Caki2 (cell line): ENCODE measurements at places on chromosomes 11 and 22.

DNA sequence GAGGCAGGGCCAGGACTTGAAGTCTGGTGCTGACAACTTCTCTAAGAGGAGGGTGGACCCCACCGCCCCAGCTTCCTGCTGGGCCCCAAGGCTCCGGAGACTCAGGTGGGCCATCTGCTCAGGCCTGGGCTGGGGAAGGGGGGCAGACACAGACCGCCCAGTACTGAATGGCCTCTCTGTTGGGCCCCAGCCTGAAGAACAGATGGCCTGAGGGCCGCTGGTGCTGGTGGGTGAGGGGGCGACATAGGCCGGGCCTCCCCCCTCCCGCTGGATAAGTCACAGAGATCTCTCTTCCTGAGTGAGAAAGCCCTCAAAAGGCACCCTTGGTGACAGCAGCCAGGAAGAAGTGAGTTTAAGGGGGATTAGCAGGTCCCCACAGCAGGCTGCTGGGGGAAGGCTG lies 12.5 kb upstream of the TP53I11 start:
- DNase-seq = no peak

- no peak for DNase-seq
Measured at GRCh38 chr11:32162351-32162750, 71.5 kb downstream of the RCN1 start.

GRCh38 chr11:57409321-57410100 lies 17.4 kb downstream of the SLC43A3 start:
- no peak for DNase-seq

DNA sequence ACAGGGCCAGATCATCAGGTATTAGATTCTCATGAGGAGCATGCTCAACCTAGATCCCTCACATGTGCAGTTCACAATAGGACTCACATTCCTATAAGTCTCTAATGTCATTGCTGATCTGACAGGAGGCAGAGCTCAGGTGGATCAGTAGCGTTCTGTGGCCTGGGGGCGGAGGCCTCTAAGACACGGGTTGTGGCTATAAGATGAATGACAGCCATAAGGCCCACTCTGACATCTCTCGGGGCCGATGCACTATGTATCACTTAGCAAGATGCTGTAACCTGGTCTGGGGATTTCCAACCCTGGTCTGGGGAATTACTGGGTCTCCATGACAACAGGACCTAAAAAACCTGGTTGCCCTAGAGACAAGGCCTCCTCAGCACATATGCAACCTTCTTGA lies 932.7 kb downstream of the TBC1D22A start:
- no peak for DNase-seq

- DNase-seq = no peak
Measured at GRCh38 chr22:46090036-46090591, 60.2 kb upstream of the PPARA start.

GRCh38 chr22:29231971-29232959 lies 26.6 kb downstream of the EMID1 start:
- DNase-seq = no peak

DNA sequence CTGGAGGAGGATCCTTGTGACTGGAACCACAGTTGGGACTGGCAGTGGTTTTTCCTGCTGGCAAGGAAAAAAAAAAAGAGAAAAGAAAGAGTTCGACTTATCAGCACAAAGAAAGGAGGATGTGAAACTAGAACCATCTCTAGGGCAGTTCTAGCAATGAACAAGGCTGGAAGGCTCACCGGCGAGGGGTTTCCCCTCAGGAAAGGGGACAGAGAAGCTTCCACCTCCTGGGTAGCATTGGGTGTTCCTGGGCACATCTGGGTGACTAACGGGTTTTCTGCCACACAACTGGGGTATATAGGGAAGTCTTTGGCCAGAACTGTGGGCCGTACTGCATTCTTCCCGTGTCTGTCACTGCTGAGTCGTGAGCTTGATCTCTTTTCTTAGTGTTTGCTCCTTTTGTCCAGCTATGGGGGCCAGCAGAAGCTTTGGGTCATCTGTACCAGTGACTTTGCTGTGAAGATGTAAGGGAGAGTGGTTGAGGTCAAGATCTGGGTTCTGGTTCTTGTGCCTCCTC lies 109.4 kb upstream of the OR4B1 start:
- DNase-seq = no peak

GRCh38 chr11:898540-899190 lies 11.9 kb downstream of the CHID1 start:
- no peak for DNase-seq

- DNase-seq = no peak
Measured at GRCh38 chr11:1296287-1296686, 13.1 kb downstream of the TOLLIP start.

- no peak for DNase-seq
Measured at GRCh38 chr22:30855266-30855665, 113.3 kb downstream of the MORC2 start.

DNA sequence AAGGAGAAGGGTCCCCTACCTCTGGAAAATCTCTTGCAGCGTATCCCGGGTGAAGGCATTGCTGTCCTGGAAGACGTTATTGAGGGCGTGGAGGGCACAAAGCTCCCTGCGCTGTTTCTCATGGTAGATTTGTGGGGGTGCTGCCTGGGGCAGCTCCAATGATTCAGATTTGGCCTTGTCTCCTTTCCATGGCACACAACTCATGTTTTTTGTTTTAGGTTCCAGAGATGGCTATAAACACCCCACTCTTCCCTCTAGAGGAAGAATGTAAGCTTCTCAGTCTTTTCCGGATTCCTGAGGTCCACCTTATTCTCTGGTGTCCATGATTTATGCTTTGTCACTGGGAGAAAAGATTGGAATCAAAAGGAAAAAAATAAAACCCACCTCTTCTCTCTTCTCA lies 959 bp downstream of the JOSD1 start:
- DNase-seq = peak; percentile 58

GRCh38 chr11:4559527-4560440 lies 14.8 kb downstream of the OR52M1 start:
- DNase-seq = no peak

DNA sequence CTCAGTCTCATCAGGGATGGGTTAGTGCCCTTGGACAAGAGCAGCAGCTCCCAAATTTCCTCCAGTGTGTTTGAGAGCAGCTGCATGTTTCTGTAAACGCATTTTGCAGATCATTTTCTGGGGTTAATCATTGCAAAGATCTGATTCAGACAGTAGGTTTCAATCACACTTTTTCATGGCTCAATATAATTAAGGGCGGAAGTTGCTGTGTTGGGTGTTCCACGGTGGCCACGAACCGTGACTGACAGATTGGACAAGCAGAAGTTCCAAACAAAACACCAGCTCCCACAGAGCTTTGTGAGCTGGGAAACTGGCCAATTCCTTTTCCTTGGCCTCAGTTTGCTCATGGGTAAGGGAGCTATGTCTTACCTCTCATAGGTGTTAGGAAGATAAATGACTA lies 8.4 kb upstream of the RASSF10 start:
- DNase-seq = peak; percentile 91

DNA sequence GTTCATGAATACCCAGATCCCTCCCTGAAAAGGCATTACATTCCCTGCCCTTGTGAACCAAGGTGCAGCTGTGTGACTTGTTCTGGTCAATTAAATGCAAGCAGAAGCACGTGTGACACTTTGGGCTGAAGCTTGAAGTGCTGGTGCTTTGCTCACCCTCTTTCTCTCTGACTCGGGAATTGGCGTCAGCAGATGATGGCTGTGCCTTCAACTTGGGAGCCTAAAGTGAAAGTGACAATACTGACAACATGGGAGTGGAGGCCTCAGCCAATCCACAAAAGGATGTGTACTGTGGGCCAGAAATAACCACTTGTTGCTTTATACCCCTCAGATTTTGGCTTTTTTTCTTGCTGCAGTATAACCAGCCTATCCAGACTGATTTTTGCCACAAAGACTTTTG lies 148.3 kb upstream of the THY1 start:
- no peak for DNase-seq

- DNase-seq = no peak
Measured at GRCh38 chr22:36900880-36901279, 12.5 kb upstream of the CSF2RB start.

GRCh38 chr11:95359756-95360155 lies 128.8 kb upstream of the SESN3 start:
- no peak for DNase-seq

GRCh38 chr22:17777005-17777716 lies 2.9 kb upstream of the BID start:
- DNase-seq = no peak

DNA sequence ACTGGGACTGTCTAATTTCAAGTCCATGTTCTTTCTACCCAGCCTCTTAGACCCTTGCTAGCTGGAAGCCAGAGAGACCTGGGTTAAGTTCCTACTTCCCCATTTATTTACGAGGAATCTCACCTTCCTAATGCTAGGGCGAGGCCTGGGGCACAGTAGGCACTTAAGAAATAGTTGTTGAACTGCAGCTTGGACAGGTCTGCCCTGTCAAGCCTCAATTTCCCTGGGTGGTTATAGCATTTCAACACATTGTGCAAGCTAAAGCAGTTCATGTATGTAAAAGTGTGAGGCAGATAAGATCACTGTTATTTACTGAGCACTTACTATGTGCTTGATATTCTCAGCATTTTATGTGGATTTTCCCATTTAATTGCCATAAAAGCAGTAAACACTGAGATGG lies 12.1 kb downstream of the NAV2 start:
- DNase-seq = no peak

GRCh38 chr22:26553056-26553752 lies 36.7 kb downstream of the TPST2 start:
- DNase-seq = peak; percentile 70

GRCh38 chr11:1959786-1960185 lies 12.7 kb downstream of the MRPL23 start:
- DNase-seq = no peak

- DNase-seq = no peak
Measured at GRCh38 chr11:34423300-34423699, 15.4 kb upstream of the CAT start.

DNA sequence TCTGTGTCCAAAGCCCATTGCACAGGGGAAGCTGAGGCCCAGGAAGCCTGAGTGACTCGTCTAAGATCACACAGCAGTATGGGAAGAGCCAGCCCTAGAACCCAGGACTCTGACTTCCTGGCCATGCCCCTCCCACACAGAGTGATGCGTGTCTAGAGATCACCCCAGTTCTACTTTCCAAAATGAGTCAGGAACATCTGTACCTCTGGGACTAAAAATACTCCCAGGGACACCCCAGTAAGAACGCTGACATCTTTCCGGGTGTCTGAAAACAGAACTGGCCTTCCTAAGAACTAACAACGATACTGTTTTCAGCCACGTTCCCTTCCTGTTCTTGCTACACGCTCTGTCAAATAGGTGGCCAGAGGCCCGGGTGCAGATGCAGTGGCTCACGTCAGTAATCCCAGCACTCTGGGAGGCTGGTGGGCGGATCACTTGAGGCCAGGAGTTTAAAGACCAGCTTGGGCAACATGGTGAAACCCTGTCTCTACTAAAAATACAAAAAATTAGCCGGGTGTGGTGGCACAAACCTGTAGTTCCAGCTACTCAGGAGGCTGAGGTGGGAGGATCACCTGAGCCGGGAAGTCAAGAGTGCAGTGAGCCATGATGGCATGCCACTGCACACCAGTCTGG lies 21.7 kb upstream of the PDGFB start:
- DNase-seq = no peak

DNA sequence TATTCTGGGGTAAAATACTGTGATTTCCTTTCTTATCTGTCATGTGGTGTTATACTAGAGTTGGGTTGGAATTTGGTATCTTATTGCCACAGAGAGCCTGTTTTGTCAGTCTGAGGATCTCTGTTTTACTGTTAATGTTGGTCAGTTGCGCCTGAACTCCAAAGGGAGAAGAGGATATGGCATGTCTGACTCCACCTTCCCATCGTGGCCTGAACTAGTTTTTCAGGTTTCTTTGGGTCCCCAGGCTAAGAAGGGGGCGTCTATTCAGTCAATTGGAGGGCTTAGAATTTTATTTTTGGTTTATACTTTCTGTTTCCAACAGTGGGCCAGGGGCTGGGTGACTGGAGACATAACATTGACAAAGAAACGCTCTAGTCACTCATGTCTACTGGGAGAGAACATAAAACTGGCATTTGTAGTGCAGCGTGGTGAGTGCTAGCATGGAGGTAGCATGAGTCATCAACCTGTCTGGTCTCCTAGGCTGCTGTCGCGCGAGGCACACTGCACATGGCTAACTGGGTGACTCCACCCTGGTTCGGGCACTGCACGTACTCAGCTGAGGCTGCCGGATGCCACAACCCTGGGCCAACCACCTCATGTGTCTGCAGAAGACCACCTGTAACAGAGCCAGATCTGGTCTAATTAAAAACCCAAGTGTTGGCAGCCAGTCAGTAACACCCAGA lies 120.1 kb upstream of the OR9Q1 start:
- peak; percentile 67 for DNase-seq

- DNase-seq = no peak
Measured at GRCh38 chr22:49481659-49482399, 345.8 kb downstream of the BRD1 start.

DNA sequence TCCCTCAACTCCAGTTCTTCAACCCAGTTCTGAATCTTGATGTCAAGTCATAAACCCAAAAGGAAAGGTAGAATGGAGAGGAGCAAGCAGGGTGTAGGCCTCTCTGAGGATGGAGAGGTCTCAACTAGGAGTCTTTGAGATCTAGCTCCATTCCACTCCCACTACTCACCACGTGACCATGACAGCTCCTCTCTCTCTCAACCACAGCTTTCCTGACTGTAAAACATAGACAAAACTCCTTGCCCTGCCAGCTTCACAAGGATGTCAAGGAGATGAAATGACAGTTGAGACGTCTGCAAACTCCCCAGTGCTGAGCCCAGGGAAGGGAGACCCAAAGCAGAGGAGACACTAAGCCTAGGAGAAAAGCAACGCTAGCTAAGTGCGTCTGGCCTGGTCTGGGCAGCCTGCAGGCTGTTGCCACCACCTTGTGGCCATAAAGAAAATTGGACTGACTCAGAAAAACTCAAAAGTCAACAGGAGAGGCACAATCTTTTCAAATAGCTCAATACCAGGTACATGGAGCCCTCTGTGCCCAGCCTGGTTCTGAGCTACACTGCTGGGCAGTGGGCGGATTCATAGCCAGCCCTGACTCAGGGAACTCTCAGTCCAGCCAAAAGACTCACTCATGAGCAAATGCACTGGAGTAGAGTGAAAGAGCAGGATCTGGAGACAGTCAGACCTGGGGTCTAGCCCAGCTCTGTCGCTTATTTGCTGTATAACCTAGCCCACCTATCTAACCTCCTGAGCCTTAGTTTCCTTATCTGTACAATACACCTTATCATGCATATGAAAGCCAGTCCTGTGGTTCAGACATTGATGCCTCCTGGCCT lies 3.4 kb downstream of the CLPB start:
- peak; percentile 21 for DNase-seq

DNA sequence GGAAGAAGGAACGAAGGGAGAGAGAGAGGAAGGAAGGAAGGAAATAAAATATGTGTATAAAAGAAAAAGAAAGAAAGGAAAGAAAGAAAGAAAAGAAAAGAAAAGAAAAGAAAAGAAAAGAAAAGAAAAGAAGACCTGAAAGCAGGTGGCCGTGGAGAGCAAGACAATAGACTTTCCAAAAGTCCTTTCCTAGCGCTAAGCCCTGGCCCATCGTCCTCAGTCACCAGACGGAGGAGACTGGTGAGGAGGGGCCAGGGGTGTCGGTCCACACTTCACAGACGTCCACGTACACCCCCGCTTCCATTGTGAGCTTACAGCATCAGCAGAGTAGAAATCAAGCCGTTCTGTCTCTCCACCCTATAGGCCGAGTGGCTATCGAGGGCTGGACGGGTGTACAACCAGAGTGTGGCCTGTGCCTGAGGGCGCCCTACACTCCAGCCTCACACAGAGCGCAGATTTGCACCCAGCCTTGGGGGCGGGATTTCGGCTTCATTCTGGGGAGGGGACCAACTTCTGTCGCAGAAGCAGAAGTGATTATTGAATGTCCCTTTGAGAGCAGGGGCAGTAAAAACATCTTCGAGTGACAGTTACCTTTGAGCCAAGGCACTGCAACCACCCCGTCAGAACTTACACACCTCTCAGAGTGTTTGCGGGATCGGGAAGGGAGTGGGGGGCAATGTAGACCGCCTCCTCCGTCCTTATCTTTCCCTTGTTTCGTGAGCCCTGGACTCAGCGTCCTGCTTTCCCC lies 2.0 kb upstream of the BSX start:
- no peak for DNase-seq
